ENCODE measurements at places on chromosomes 13 and 19.

DNA sequence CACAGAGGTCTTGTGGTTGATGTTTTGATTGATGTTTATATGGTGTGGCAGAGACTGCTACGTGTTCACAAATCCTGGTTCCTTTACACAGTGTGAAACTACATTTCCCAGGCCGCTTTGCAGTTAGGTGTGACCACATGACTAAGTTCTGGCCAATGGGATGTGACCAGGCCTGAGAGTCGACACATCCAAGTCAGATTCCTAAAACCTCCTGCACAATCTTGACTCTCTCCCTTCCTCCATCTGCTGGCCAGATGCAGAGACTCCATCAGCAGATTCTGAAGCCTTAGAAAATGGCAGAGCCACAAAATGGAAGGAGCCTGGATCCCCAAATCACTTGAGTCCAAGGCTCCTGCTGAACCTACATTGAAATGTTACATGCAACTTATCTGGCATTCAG, 12.6 kb downstream of the CD37 start:
- no peak for DNase-seq

- DNase-seq: no peak
Measured at GRCh38 chr13:72864142-72865011, 82.4 kb downstream of the PIBF1 start.

DNA sequence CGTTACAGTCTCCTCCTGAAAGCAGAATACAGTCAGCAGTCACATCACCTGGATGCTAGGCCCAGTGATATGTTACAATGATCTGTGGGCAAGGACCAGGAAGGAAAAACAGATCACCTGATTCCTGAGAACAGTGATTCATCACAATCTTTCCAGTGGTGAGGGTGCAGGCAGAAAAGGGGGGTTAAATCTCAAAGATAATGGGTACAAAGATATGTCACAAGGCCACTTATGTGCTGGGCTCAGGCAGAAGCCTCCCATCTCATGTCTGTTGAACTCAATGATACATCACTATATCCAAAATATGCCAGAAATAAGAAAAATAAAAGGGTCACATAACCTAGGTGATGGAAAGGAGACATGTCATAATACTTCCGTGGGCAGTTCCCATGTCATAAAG, 10.8 kb upstream of the ZNF91 start:
- no peak for DNase-seq

GRCh38 chr19:4012975-4013634, 5.6 kb downstream of the PIAS4 start:
- no peak for DNase-seq

- no peak for DNase-seq
Measured at GRCh38 chr13:74191410-74191809, 57.2 kb upstream of the KLF12 start.

DNA sequence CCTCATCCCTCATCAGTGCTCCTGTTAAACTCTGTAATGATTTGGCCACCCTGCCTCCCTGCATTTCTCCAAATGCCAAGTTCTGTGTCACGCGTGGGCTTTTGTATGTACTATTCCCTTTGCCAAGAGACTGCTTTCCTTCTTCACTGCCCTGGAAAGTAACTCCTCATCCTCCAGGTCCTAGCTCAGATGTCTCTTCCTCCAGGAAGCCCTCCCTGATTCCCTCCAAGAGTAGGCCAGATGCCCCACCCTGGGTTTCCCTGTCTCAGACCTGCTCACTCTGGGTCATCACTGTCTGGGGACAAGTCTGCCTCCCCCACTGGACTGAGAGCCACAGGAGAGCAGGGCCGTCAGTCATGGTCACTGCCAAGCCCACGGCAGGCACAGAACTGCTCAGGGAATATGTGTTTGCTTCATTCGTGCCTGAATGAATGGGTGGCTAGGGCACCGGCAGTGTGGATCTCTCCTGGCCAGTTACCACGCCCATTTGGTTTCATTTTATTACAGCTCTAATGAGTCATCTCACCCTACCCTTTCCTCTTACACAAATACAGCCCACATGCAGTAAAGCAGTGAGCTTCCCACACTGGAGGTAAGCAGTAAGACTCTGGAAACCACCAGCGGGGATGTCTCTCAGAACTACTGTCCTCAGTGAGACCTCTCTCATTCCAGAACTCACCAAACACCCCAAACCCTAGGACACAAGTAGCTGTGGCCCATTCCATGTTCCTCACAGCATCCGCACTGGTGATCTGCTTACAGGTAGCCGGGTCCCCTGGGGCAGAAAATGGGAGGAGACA, 12.1 kb upstream of the GPR4 start:
- no peak for DNase-seq

DNA sequence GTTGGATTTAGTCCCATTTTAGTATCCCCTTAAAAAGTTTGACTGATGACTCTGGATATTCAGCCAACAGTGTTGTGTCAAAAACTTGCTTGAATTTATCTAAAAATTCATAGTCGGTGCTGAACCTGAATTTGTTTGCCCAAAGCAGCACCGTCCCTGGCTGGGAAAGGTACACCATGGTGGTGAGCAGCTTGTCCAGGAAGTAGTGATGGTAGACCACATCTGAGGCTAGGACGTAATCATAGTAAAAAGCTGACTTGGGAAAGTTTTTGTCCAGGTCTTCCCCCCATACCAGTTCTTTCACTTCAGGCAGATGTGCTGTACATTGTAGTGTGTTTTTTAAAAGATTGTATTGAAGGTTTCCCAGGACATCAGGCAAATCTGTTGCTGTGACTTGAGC, 8.8 kb downstream of the METTL21C start:
- DNase-seq: no peak

GRCh38 chr13:26988059-26988769, 183.4 kb downstream of the USP12 start:
- no peak for DNase-seq

DNA sequence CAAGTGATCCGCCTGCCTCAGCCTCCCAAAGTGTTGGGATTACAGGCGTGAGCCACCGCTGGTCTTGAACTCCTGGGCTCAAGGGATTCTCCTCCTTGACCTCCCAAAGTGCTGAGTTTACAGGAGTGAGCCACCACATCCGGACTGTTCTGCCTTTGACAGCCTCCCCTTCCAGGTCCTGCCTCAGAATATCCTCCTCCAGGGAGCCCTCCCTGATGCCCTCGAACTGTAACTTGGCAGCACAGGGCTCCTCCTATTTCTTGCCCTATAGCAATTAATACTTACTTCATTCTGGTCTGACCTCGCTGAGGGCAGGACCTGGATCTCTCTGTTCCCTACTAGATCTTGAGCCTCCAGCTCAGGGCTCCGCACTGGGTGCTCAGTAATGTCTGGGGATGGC, 5.9 kb downstream of the CPT1C start:
- no peak for DNase-seq

All from thyroid gland (tissue), 4 donors.